ENCODE measurements at places on chromosomes 4 and X. TPM values are rescaled to one million over a fixed set of nuclear protein-coding genes. Genes with fewer than 3 reads are reported as not detected.

GRCh38 chr4:146833530-146833929 is 112.1 kb downstream of the TTC29 start:
- DNase-seq, result no peak

- DNase-seq, result no peak
Measured at GRCh38 chr4:14967982-14968381, 34.3 kb upstream of the CPEB2 start.

HSFX2 gene
- total RNA-seq, result not detected

DNA sequence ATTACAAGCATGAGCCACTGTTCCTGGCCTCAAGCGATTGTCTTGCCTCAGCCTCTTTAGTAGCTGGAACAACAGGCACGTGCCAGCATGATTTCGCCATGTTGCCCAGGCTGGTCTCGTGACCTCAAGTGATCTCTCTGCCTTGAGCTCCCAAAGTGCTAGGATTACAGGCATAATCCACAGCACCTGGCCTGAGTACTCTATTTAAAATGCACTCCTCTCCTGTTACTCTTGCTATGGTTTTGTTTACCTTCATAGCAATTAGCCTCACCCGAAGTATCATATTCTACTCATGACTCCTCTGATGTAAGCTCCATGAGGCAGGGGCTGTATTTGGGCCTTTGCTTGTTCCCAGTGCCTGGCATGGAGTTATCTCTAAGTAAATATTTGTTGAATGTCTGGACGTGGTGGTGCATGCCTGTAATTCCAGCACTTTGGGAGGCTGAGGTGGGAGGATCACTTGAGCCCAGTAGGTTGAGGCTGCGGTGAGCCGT is 92.5 kb upstream of the SLC34A2 start:
- no peak for DNase-seq

GRCh38 chr4:137531986-137532868 is at the start of gene PCDH18:
TSS of gene PCDH18 (minus strand) at chr4:137532494. CDS start at chr4:137532088, 406 bp downstream.
- peak; percentile 98 for DNase-seq

GRCh38 chr4:181597766-181598165 is 645.4 kb upstream of the TENM3 start:
- no peak for DNase-seq

GRCh38 chr4:780716-781492 is 45.0 kb downstream of the CPLX1 start:
- DNase-seq, result no peak

CT47B1 gene
- total RNA-seq, result not detected

- DNase-seq, result peak; percentile 20
Measured at GRCh38 chr4:24912252-24913118, at the start of gene CCDC149. TSS of gene CCDC149 (minus strand) at chr4:24913042. CDS start at chr4:24912864, 178 bp downstream.

- no peak for DNase-seq
Measured at GRCh38 chrX:48919360-48919841, 577 bp upstream of the PIM2 start.

DNA sequence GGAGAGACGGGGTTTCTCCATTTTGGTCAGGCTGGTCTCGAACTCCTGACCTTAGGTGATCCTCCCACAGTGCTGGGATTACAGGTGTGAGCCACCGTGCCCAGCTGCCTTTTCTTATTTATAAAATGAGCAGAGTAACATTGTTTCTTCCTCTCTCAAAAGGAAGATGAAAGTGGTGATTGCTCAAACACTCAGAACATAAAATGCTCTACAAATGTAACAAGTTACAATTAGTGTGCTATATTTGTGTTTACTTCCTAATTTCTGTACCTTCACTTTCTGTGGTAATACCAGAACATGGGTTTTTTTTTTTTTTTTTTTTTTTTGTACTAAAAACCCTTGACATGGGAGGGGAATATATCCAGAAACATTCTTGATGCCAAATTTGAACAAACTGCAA is 197.9 kb downstream of the MGST2 start:
- no peak for DNase-seq

- DNase-seq, result no peak
Measured at GRCh38 chrX:41314881-41315280, 19.1 kb upstream of the DDX3X start.

CXCL1 gene
- 1.9 TPM for total RNA-seq

GPR119 gene
- total RNA-seq, result not detected
